ENCODE measurements at places on chromosomes 6 and 20.
A peak's percentile ranks its signal among the peaks of the same experiment; 100 is the strongest.

DNA sequence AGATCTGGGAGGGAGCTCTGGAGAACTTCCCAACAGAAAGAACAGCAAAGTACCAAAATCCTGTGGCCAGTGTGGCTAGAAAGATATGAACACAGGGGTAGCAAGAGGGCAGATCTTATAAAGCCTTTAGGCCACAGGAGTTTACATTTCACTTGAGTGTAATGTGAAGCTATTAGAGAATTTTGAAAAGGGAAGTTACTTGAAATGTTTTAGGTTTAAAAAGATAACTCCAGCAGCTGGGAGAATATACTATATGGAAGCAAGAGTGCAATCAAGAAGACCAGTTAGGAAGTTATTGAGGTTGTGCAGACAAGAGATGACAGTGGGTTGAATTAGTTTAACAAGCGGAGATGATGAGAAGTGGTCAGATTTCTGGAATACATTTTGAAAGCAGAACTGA, 7.9 kb downstream of the SUPT3H start:
- DNase-seq = no peak

GRCh38 chr6:36247693-36248092, 22.2 kb upstream of the PNPLA1 start:
- no peak for DNase-seq

GRCh38 chr6:152943260-152943897, 39.5 kb downstream of the FBXO5 start:
- no peak for DNase-seq

- no peak for DNase-seq
Measured at GRCh38 chr20:49762940-49763766, 49.5 kb upstream of the B4GALT5 start.

DNA sequence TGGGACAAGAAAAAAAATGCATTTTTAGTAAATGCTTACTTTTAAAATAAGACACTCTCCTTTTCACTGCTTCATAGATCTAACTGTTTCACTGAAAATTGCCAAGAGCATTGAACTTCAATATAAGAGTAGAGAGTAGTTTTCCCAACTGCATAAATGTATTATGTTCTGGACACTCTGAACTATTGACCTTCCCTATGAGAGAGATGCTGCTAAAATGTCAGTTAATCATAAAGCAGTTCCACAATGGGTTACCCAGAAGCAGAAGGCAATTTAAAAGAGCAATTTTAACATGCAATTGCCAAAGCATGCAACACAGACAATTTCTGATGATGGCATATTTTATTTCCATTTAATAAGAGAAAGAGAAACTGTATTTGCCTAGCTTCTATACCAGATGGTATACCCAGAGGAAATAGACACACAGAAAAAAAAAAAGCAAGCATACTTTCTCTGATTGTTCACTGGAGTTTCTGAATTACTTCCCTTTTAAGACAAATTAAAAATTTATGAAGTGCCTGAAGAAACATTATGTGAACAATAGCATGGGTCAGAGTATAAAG, 279.1 kb upstream of the THEMIS start:
- DNase-seq = no peak

DNA sequence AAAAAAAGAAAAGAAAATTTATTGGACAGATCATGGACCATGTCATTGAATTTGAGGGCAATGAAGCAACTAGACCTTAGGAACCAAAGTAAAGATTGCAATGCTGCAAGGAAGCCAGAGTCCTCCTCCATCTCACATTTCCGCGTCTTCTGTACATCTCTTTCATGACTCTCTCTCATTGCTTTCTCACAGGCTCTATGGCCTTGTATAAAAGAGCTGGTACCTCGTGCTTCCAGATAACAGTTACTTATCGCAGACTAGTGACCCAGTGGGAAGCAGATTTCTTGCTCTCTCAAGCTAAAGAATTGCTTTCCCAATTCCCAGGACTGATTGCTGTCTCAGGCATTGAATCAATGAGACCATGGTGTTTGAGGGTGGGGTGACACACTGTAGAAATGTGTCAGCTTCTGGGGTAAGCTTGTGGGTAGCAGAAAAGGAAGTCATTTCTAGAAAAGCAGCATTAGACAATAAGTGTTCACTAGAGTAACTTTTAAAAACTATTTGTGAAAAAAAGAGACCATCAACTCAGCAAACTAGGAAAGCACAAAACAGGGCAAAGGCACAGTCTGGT, 635.3 kb downstream of the UTRN start:
- no peak for DNase-seq

- DNase-seq = no peak
Measured at GRCh38 chr6:110980227-110980626, 1.6 kb upstream of the RPF2 start.

- peak; percentile 23 for DNase-seq
Measured at GRCh38 chr6:21438237-21438985, 155.1 kb upstream of the SOX4 start.

GRCh38 chr6:63814459-63814858, 178.9 kb downstream of the PHF3 start:
- DNase-seq = no peak

- DNase-seq = no peak
Measured at GRCh38 chr6:139265512-139266190, 26.1 kb downstream of the TXLNB start.

DNA sequence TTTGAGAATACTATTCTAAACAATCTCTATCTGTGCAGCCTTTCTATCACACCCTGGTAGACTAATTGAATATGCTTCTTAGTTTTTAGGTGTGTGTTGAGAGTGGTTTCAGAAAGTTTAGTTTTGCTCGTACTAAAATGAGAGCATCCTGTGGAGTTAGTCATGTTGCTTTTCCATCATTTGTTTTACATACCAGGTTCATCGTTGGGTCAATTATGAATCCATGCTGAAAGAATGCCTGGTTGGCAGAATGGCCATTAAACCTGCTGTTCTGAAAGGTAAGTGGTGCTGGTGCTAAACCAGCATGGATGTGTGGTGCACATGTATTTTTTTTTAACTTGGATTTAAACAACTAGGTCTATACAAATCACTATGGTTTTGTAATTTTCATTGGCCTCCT, 49.3 kb downstream of the CYB5R4 start:
- DNase-seq = no peak

DNA sequence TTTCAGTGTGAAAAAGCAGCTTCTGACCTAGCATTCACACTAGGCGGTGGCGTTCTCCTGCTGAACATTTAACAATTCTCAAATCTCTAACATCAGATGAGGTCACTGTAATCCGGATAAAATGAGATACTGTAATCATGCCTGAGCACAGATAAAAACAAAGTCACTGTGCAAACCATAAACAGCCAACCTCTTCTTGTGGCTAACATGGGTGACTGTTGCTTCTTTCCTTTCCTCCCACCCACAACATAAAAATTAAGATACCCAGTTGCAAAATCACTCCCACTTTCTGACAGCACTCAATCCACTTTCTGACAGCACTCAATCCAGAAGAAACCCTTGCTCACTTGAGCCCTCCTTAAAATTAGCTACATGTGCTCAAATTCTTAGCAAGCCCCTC, 11.5 kb upstream of the ALDH8A1 start:
- no peak for DNase-seq

GRCh38 chr20:21767739-21768223, 62.3 kb downstream of the PAX1 start:
- no peak for DNase-seq

DNA sequence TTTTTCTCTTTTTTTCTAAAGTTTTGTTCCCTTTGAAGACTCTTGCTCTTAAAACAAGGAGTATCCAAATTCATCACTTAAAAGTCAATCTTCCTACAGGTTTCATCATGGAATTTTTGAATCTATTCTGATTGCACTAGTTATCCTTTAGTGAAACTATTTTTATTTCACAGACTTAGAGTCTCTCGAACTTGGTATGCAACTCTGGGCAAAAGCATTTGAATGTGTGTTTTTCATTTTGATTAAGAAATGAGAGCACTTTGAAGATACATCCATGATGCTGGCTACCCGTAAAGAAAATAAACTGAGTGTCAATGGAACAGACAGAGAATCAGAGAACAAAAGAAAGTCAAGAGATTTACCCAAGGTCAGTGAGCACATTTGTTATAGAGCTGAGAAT, 586.5 kb downstream of the EPM2A start:
- no peak for DNase-seq

GRCh38 chr20:11112832-11113231, 439.0 kb upstream of the JAG1 start:
- peak; percentile 20 for DNase-seq

- no peak for DNase-seq
Measured at GRCh38 chr6:136464148-136464547, 86.1 kb downstream of the MAP7 start.

GRCh38 chr6:40378071-40378724, 209.0 kb downstream of the LRFN2 start:
- DNase-seq = no peak

DNA sequence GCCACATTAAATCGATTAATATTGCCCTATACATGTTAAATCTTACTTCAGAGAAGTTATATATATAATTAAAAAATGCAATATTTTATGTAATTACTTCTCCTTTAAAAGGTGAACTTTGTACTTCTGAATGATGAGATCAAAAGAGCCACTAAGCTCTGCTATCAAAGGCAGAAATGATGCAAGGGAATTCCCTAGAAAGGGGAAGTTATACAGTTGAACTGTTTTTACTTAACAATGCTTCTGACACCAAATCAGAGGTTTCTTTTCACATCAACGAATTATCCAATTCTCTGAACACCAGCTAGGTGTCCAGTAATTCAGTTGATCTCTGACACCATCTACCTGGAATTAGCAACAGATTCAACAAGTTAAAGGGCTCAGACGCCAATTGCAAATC, 319.9 kb upstream of the TSHZ2 start:
- DNase-seq = no peak

GRCh38 chr6:28673787-28674671, 148.3 kb downstream of the GPX5 start:
- DNase-seq = peak; percentile 69

DNA sequence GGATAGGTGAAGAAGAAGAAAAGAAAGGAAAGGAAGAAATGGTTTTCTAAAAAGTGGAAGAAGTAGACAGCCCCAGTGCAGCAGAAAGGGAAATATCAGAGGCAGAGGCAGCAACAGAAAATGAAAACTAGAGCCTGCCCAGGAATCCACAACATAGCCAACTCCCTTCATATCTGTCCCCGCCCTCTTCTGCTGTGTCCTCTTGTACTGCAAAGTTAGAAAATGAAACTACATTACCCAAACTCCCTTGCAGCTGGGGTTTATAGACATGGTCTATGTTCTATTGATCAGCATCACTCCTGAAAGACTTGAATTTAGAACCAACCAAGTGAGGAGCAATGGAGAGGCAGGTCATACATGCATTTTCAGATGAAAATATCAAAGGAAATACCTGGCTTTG, 200.5 kb upstream of the PHACTR1 start:
- no peak for DNase-seq

DNA sequence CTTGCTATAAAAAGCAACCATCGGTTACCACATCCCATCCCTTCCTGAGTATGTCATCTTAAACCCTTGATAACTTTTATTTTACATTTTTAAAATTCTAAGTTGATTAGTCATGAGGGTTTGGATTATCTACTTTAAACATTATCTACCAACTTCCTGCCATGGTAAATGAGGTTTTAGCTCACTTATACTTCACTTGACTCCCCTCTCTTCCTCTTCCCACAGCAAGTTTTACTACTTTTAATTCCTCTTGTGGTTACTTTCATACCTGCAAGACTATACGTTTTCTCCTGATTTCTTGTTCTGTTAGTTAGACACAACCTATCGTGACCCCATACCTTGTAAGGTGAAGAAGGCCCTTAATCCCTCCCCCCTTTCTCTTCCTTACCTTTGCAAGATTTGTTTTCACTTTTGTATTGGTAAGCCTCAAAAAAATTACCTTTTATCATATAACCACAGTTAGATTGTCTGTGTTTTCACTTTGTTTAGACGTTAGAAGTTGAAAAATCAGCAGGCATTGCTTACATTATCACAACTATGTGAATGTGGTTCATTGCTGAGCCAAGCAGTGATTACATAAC, 60.1 kb upstream of the OGFRL1 start:
- peak; percentile 4 for DNase-seq

- DNase-seq = no peak
Measured at GRCh38 chr20:37521061-37521771, at the start of gene NNAT. Gene NNAT, plus strand, starts transcription at chr20:37521250. Its CDS starts 82 bp downstream, at chr20:37521332.

- no peak for DNase-seq
Measured at GRCh38 chr20:34582221-34582620, 23.7 kb downstream of the MAP1LC3A start.

DNA sequence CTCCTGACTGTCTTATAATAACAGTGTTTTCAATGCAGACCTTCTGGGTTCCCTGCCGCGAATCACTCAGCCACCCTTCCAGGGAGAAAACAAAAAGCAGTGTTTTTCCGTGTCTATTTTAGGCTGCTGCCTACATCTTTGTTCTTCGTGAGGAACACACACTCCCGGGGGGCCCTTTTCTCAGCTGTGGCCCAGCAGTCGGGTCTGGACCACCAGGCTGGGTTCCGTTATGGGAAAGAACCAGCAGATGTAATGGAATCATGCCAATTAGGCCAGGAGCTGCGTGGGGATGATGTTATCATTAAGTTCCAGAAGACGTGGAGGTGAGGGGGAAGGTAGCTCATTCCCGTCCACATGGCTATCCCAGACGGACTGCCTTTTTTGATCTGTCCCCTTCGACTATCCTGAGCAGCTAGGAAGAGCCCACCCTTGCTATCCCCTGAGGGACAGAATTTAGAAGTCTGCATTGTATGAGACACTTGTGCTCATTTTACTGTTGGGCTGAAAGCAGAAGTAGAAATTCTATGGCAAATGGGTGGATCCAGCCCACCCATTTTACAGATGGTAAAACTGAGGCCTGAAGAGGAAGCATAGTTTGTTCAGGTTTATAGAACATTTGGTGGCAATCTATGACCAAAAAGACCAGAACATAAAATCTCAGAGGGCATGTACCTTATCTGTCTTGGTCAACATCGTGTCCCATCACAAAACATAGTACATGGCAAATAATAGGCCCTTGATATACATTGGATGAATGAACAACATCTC, 54.5 kb downstream of the KCNB1 start:
- no peak for DNase-seq

DNA sequence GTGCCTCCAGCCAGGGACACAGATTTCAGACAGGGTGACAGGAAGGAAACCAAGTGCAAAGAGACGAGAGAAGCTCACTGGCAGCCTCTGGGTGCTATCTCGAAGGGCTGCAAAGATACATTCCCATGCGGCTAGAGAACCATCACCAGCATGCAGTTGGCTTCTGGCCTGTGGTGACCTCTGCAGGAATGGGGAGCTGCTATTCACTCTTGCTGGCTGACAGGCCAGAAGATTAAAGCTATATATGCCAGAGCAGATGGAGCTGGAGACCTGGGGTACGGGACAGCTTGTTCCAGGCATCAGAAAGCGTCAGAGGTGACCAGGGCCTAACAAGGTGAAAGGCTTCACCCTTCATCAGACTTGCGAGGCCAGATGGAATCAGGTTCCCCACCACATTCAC, 20.0 kb downstream of the MAP1LC3A start:
- DNase-seq = no peak

DNA sequence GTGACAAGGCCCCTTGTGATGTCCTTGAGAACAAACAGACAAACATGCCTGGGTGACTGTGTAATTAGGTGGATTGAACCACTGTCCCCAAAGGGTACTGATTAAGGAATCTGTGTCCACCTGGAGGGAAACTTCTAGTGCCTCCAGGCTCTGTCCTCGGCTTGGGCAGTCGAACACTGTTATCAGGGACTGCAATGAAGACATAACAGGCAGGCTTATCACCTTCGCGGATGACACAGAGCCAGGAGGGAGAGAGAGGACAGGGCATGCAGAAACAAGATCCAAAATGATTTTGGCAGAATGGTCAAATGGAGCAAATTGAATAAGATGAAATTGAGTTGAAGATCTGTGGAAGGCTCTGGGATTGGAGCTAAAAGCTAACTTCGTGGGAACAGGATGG, 60.9 kb upstream of the ZFAND3 start:
- DNase-seq = no peak

GRCh38 chr6:53361549-53362031, 12.8 kb upstream of the ELOVL5 start:
- peak; percentile 15 for DNase-seq

Data from fibroblast of skin of abdomen (primary cell).